GM20000 (cell line): ENCODE measurements at places on chromosomes 3 and 15.
A peak's percentile ranks its signal among the peaks of the same experiment; 100 is the strongest.

GRCh38 chr3:188722963-188723362 lies 448.8 kb upstream of the TPRG1 start:
- no peak for DNase-seq

DNA sequence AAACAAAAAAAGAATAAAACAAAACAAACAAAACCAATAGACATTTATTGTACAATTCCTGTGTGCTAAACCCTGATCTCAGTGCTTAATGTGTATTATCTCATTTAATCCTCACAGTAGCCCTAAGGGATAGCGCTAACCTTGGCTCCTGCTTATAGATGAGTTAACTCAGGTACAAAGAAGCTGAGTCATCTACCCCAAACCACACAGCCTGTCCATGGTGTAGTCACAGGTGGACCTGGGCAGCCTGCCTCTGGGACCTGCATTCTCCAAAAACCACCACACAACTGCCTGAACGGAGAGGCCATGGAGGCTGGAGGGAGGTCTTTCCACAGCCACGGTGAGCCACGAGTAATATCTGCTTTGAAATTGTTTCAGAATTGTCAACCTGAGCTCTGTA lies 5.5 kb upstream of the CLN6 start:
- no peak for DNase-seq

GRCh38 chr3:141057436-141057835 lies 6.3 kb downstream of the SPSB4 start:
- no peak for DNase-seq

- no peak for DNase-seq
Observed at GRCh38 chr15:67184208-67184925, 70.1 kb downstream of the AAGAB start.

DNA sequence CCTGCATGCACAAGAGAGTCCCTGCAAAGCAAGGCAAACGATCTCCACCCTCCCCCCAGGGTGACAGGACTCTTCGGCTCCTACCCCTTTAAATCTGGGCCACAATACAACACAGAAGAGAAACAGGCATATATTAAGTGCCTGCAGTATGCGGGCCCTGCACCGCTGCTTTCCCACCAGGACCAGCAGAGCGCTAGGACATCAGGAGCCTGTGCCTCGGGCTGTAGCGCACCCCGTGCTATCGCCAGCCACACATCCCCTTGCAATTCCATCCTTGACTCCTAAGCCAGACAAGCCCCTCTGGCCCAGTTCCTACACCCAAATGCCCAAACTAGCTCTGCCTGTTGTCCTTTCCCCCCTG lies 4.1 kb downstream of the GALNT15 start:
- DNase-seq: no peak

GRCh38 chr3:190026154-190026553 lies 94.5 kb downstream of the P3H2 start:
- DNase-seq: no peak

GRCh38 chr3:130688015-130688688 lies 58.5 kb downstream of the PIK3R4 start:
- DNase-seq: peak; percentile 5

GRCh38 chr3:73294537-73294936 lies 233.1 kb downstream of the EBLN2 start:
- no peak for DNase-seq

GRCh38 chr3:111072031-111072921 lies 660 bp downstream of the NECTIN3 start:
- DNase-seq: no peak

- DNase-seq: no peak
Observed at GRCh38 chr3:159685801-159686200, 302.8 kb upstream of the IL12A start.

GRCh38 chr3:49842843-49843517 lies 13.4 kb downstream of the TRAIP start:
- DNase-seq: no peak

DNA sequence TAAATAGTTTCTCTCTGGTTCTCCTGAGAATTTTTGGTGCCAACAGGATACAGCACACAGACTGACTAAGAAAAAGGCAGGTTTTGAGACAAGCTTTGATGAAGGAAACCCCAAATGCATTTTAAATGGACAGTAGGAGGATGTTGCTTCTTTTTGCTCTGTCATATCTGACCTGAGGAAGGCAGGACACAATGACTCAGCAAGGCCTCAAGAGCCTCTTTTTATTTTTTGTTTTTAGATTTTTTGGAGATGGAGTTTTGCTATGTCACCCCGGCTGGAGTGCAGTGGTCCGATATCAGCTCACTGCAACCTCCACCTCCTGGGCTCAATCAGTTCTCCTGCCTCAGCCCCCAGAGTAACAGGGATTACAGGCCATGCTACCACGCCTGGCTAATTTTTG lies 16.9 kb upstream of the KNG1 start:
- DNase-seq: no peak

GRCh38 chr3:177439694-177440269 lies 242.5 kb upstream of the TBL1XR1 start:
- DNase-seq: no peak

DNA sequence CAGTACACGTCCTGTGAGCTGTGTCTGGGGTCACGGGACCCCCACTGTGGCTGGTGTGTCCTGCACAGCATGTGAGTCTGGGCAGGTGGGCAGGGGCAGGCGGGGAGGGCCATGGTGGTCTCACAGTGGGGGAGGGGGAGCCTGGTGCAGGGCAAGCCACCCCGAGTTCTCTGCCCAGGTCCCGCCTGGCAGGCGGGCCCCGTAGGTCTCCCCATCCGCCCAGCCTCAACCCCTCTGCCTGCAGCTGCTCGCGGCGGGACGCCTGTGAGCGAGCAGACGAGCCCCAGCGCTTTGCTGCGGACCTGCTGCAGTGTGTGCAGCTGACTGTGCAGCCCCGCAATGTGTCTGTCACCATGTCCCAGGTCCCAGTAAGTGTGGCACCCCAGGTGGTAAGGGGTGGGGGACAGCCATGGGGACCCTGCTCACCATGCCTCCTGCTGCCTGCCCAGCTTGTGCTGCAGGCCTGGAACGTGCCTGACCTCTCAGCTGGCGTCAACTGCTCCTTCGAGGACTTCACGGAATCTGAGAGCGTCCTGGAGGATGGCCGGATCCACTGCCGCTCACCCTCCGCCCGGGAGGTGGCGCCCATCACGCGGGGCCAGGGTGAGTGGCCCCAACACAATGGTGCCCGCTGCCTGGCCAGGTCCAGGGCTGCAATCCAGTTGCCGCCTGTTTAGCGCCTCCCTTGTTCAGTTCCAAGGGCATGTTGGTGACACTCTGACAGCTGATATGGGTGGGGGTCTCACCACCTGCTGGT lies 21.9 kb downstream of the PLXNA1 start:
- no peak for DNase-seq

GRCh38 chr3:55060896-55061719 lies 133.2 kb upstream of the LRTM1 start:
- no peak for DNase-seq

- no peak for DNase-seq
Observed at GRCh38 chr3:132405188-132405587, 12.1 kb upstream of the DNAJC13 start.

- no peak for DNase-seq
Observed at GRCh38 chr3:150150633-150151032, 179.9 kb upstream of the PFN2 start.

- DNase-seq: no peak
Observed at GRCh38 chr3:60758171-60758570, 493.1 kb downstream of the FHIT start.

GRCh38 chr15:69554279-69554961 lies 101.8 kb downstream of the RPLP1 start:
- DNase-seq: no peak

- DNase-seq: no peak
Observed at GRCh38 chr3:181327349-181327748, 337.8 kb upstream of the DNAJC19 start.

GRCh38 chr3:115211810-115212492 lies 64.9 kb upstream of the ZBTB20 start:
- no peak for DNase-seq

DNA sequence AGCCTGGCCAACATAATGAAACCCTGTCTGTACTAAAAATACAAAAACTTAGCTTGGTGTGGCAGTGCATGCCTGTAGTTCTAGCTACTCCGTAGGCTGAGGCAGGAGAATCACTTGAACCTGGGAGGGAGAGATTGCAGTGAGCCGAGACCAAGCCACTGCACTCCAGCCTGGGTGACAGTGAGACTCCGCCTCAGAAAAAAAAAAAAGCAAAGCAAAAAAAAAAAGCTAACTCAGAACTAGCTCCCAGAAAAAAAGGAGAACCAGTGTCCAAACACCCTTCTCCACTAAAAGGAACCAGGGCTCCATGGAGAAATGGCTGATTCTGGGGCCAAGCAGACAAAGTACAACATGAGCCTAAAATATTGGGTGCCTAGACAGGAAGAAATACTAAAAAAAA lies 16.7 kb upstream of the CRTC3 start:
- no peak for DNase-seq

DNA sequence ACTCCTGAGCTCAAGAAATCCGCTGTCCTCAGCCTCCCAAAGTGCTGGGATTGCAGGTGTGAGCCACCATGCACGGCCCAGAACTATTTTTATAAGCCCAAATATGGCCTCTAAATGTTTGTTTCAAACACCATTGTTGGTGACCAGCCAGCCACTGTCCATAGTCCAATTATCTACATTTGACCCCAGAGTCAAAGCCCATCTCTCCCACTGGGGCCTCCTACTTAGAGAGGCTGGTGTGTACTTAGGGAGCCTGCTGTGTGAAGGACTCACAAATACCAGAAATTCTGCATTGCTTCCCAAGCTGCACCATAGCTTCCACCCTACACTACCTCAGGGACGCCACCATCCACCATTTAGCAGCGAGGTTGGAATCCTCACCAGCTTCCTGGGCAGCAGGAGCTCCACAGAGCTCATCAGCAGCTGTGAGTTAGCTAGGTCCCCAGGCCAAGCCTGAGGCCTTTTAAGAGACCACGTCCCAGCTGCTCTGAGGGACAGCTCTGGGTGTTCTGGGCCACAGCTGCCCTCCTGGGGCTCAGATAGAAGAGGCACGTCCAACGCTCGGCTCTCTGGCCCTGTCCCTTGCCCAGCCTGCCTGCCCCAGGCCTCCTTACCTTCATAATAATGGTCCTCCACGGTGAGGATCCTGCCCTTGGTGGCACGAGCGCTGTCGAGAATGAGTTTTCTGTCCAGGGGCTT lies 29.5 kb downstream of the TKT start:
- DNase-seq: no peak

- no peak for DNase-seq
Observed at GRCh38 chr3:104687362-104687761, 679.3 kb upstream of the ALCAM start.

DNA sequence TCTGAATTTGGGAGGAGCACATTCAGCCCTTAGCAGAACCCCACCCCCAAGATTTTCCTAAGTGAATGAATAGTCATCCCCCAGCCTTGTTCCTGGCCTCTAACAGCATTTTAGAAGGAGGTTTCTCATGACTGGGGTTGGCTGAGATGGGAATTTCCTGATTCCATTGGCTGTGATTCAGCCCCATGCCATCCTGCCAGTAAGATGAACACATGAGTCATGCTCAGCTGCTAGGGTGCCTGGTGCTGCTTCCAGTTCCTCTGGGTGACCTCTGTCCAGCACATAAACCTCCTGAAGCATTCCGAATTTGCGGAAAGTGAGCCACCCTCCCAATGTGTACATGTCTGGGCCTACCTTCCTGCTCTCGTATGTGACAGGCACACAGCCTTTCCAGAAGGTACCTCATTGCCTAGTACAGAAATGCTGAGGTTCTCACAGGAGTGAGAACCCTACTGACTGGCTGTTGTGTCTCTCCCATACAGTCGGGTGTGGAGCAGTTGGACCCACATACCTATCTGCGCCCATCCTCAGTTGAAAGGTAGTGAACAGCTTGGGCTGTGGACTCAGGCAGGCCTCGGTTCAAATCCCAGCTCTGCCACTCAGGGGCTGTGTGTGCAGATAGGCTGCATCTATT lies 91.7 kb downstream of the APBA2 start:
- no peak for DNase-seq

GRCh38 chr3:17431004-17431403 lies 311.4 kb downstream of the TBC1D5 start:
- peak; percentile 17 for DNase-seq

- no peak for DNase-seq
Observed at GRCh38 chr3:77530870-77531269, 491.0 kb downstream of the ROBO2 start.

GRCh38 chr3:34856081-34856947 lies 783.0 kb upstream of the ARPP21 start:
- no peak for DNase-seq

GRCh38 chr3:169117264-169117663 lies 546.2 kb downstream of the MECOM start:
- DNase-seq: no peak

DNA sequence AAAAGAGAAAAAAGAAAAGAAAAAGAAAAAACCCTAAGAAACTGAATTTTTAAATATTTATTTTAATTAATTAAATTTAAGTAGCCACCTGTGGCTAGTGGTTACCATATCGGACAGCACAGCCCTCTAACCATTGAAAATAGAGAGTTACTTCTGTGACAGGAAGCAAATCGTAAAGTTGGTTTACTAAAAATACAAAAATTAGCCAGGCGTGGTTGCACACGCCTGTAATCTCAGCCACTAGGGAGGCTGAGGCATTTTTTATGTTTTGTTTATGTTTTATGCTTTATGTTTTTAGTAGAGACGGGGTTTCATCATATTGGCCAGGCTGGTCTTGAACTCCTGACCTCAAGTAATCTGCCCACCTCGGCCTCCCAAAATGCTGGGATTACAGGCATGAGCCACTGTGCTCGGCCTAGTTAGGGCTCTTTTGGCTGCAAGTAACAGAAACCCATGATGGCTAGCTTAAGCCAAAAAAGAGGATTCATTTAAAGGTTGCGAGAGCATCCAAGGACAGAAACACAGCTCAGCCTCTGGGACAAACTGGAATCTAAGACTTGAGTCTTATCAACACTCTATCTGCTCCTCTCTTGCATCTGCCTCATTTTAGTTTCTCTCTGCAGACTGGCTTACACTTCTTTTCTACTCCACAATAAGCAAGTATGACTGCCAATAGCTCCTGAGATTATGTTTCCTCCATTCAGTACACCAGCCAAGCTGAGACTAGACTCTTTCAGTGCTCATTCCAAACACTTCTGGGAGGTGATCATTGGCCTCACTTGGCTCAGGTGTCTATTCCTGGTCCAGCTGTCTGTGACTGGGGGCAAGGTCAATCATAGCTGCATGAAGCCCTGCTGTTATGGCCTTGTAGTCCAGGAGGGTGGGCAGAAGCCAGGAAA lies 6.8 kb upstream of the SKIL start:
- no peak for DNase-seq

DNA sequence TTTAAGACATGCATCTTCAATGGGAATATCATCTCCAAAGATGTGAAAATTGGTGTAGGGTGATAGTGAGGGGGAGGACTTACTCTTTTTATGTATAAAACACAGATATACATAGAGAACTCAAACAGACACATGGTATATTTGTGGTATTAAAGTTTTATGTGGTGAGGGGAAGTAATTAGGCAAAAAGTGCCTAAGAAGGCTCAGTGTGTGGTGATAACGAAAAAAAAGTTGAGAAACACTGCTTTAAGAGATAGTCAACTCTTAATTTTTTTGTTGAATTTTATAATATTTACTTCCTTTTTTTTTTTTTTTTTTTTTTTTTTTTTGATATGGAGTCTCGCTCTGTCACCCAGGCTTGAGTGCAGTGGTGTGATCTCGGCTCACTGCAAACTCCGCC lies 174.2 kb upstream of the FRMD4B start:
- no peak for DNase-seq

GRCh38 chr3:77541203-77541922 lies 501.5 kb downstream of the ROBO2 start:
- no peak for DNase-seq
